ENCODE measurements at places on chromosomes 1 and 21.
A peak's percentile ranks its signal among the peaks of the same experiment; 100 is the strongest.

DNA sequence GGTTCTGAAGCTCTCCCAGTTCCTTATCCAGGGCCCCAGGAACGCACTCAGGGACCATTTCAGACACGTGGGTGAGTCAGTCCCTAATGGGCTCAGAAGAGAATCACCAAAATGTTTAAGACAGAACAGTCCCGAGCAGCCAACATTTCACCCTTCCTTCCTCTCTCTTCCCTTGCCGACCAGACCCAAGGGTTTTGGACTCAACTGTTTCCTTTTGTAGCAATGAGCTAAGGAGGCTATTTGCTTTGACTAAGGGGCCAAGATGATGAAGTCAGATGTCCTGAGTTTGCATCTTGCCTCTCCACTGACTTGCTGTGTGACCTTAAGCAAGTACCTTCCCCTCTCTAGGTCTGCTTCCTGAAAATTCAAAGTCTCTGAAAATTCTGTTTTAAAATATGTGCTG lies 472.3 kb upstream of the VAMP3 start:
- peak; percentile 15 for DNase-seq

DNA sequence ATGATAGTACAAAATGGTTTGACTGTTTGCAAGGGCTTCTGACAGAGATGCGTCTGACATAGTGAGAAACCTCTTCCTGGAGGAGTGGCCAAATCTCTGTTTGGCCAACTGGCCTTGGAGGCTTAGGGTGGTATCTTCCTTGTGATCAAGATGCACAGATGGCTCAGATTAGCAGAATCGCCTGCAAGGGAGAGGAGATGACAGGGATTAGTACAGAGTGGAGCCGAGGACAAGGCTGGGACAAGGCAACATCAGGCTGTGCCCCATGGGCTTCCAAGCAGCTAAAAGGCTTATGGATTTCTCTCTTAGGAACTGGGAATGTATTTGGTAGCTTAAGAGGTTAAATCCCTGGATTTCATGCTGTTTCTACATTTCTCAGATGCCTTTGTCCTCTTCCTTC lies 379.1 kb downstream of the SIPA1L2 start:
- DNase-seq, result no peak

- DNase-seq, result no peak
These were observed 50.7 kb downstream of the HLCS start for GRCh38 chr21:36915696-36916245.

- no peak for DNase-seq
These were observed 295.9 kb downstream of the RGS7 start for GRCh38 chr1:241061062-241061461.

DNA sequence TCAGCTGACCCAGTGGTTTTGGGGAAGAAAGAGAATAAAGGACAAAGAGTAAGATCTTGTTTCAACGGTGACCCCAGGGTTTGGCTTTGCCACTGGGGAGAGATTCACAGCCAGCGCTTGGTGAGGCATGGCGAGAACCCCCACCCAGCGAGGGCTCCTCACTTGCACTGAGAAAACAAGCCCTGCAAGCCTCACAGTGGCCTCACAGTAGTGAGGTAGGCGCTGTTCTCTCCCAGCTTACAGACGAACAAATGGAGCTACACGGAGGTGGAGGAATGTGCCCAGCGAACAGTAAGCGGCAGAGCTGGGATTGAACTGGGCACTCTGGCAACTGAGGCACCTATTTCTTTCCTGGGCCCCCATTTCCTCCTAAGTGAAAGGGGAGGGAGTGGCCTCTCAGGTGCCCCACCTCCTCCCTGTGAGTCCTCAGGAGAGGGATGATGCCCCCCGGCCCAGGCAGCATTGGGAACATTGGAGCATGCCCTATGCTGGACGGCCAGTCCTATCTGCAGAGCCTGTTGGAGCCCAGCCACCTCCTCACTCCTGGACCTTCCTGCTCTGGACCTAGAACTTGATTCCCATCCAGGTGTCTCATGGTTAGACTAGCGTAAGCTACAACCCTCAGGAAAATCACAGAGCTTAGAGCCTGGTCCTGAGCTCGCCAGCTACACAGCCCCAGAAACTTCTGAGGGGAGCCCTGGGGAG lies 73.4 kb upstream of the EDN2 start:
- DNase-seq, result no peak

GRCh38 chr1:174289644-174290310 lies 130.5 kb downstream of the RABGAP1L start:
- DNase-seq, result no peak

DNA sequence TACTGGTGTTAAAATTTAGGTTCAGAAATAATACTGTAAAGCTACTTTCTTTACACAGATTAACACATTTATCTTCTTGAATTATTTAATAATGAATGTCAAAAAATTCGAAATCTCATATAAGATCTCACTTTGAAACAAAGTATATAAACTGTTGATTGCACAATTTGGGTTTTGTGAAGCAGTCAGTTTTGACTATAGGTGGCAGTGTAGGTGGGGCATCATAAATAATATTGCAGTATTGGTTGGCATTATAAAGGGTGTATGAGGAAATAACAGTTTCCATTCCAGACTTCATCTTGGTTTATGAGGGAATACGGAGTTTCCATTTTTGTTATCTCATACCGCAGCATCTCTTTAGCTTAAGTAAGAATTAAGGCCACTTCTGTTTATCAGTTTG lies 49.9 kb downstream of the SUCO start:
- DNase-seq, result no peak
